ENCODE measurements at places on chromosomes 6 and 20. TPM values are rescaled to one million over a fixed set of nuclear protein-coding genes. Genes with fewer than 3 reads are reported as not detected.

The FAM209A gene
- total RNA-seq: not detected

DNA sequence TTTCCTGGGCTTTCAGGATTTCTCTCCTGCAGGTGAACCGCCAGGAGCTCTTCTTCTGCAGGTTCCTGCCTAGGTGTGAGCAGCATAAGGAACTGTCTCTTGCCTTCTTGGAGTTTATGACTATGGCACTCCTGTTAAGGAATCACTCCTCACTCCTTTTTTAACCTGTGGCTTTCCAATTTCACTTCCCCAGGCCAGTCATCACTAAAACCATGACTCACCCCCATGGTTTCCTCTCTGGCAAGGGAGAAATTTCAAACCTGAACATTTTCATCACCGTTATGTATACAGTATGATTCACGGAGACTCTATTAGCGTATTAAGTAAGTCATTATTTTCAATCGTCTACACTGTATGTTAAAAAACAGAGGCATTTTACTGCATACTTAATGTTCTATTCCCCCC lies 78.2 kb upstream of the ARID1B start:
- H3K4me1 ChIP-seq: no peaks in the 10 kb centered on the region
- H3K27me3 ChIP-seq: no peaks in the 10 kb centered on the region
- no peaks in the 10 kb centered on the region for H3K36me3 ChIP-seq
- no peak overlapping the region for H3K27ac ChIP-seq
- H3K4me3 ChIP-seq: no peak overlapping the region

- H3K27ac ChIP-seq: peak overlapping the region; percentile 64
- peak overlapping the region; percentile 89 for H3K4me3 ChIP-seq
- H3K27me3 ChIP-seq: peaks cover 20% of the 10 kb centered on the region
- peaks cover 10% of the 10 kb centered on the region for H3K4me1 ChIP-seq
- H3K36me3 ChIP-seq: peaks cover 25% of the 10 kb centered on the region
These were observed 682 bp upstream of the ZSCAN9 start for GRCh38 chr6:28224131-28225055.

DNA sequence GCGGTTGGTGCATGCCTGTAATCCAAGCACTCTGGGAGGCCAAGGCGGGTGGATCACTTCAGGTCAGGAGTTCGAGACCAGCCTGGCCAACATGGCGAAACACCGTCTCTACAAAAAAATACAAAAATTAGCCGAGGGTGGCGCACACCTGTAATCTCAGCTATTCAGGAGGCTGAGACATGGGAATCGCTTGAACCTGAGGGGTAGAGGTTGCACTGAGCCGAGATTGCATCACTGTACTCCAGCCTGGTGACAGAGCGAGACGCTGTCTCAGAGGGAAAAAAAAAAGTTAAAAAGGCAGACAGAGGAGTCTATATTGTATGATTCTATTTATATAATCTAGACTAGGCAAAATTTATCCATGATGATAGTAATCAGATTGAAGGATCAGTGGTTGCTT lies 27.3 kb upstream of the PLCG1 start:
- no peak overlapping the region for H3K4me3 ChIP-seq
- no peaks in the 10 kb centered on the region for H3K27me3 ChIP-seq
- H3K36me3 ChIP-seq: peaks cover 54% of the 10 kb centered on the region
- no peaks in the 10 kb centered on the region for H3K4me1 ChIP-seq

DNA sequence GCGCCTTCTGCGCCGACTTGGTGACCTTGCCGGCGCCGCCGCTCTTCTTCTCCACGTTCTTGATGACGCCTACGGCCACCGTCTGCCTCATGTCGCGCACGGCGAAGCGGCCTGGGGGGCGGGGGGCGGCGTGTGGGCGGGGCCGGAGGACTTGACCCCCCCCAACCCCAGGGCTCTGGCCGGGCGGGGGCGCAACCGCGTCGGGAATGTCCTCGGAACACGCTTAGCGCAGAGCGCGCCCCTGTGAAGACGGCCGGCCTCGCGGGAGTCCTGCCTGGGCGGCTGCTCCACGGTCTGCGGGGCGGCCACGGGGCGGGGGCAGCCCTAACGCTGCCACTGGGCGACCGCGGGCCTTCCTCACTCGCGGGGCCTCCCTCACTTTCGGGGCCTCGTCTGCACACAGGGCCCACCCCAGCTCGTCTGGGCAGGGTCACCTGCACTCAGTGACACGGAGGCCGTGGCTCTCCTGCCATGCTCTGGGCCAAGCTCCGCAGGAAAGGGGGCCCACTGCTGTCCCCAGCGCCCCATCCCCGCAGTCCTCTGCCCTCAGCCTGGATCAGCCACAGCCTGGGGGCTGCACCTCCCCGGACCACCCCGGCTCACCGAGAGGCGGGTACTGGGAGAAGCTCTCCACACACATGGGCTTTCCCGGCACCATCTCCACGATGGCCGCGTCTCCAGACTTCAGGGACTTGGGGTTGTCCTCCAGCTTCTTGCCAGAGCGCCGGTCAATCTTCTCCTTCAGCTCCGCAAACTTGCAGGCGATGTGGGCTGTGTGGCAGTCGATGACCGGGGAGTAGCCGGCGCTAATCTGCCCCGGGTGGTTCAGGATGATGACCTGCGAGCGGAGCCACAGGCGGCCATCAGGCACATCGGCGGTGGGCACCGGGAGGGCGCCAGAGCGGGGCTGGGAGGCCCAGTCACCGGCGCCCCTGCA lies 10.3 kb downstream of the EEF1A2 start:
- peak; percentile 82 for DNase-seq
- H3K4me1 ChIP-seq: no peaks in the 10 kb centered on the region
- H3K36me3 ChIP-seq: no peaks in the 10 kb centered on the region
- no peak overlapping the region for H3K4me3 ChIP-seq
- no peak overlapping the region for H3K27ac ChIP-seq
